T-helper 9 cell (primary cell): ENCODE measurements at places on chromosomes 13 and 19.

- DNase-seq = no peak
Measured at GRCh38 chr13:99687723-99688397, 186.6 kb downstream of the TM9SF2 start.

DNA sequence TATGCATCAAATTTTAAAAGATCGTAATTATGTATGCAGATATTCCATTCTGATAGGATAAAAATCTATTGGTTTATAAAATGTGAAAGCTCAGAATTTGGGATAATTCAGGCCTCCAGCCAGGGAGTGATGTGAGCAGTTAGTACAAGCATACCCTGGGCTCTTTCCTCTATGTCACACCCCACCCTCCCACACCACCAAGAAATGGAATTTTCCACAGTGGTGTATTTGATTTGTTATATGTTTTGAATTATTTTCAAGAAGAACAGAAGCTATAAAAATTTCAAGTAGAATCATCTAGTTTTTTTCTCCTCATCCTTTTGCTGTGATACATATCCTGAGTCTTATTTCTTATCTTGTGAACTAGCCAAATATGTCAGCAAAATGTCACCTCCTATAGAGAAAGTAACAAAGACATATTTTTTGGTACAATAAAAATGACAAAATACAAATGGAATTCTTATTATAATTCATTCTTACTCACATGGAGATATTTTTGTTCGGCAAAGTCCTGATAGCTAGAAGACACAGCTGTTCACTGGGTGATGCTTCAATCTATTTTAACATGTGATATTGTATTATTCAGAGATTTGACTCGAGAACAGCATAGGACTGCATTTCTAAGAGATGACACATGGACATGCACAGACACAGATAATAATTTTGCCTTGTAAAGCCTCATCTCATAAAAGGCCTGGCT is 61.2 kb upstream of the FRY start:
- no peak for DNase-seq

- no peak for DNase-seq
Measured at GRCh38 chr13:48297131-48297786, 6.3 kb upstream of the RB1 start.

DNA sequence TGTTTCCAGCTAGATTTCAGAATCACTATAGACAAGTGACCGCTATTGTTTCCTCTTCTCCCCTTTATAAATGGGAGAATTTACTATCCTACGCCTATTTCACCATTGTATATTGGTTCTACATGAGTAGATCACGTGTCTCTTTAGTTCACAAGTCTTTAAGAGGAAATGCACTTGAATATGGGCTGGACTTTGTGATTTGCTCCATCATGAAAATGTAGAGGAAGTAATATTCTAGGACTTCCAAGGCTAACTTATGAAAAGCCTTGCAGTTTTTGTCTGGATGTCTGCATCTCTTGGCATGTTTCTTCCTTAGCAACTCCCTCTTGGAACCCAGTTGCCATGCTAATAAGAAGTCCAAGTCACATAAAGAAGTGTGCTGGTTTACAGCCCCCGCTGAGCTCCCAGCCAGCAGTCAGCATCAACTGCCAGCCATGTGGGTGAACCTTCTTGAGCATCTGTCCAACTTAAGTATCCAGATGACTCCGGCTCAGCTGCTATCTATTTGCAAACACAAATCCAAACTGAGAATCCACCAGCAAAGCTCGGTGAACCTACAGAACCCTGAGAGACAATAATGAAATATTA is 4.8 kb upstream of the FBXL3 start:
- DNase-seq = no peak

DNA sequence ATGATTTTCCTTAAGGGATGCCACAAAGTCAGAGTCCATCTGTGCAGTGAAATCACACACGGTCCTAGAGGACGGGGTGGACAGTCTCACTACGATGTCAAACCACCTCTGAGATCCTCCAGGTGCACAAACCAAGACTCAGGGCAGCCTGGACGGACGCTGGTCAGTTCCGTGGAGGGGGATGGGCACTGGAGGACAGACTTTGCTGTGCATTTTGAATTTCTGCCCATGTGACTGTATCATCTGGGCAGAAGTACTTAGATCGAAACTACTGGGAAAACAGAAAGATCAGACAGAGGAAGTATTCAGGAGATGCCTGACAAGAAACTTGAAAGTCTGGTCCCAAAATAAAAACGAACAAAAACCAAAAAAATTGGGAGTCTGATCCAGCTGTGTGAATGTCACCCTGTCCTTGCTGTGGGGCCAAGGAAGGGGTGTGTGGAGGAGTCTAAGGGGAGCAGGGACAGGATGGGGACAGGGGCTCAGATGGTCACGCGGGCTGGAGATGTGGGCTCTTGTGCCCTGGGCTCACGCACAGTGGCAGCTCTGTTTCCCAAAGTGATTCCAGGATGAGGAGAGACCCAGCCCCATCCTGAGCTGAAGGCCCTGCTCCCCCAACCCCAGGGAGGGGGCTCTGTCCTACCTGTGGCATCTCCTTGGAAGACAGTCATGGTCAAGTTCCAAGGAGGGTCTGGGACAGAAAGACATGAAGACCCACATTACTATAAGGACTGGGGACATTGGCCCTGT is 1.5 kb downstream of the SIGLEC8 start:
- DNase-seq = no peak

GRCh38 chr19:2981898-2982297 is 4.5 kb downstream of the TLE6 start:
- no peak for DNase-seq

DNA sequence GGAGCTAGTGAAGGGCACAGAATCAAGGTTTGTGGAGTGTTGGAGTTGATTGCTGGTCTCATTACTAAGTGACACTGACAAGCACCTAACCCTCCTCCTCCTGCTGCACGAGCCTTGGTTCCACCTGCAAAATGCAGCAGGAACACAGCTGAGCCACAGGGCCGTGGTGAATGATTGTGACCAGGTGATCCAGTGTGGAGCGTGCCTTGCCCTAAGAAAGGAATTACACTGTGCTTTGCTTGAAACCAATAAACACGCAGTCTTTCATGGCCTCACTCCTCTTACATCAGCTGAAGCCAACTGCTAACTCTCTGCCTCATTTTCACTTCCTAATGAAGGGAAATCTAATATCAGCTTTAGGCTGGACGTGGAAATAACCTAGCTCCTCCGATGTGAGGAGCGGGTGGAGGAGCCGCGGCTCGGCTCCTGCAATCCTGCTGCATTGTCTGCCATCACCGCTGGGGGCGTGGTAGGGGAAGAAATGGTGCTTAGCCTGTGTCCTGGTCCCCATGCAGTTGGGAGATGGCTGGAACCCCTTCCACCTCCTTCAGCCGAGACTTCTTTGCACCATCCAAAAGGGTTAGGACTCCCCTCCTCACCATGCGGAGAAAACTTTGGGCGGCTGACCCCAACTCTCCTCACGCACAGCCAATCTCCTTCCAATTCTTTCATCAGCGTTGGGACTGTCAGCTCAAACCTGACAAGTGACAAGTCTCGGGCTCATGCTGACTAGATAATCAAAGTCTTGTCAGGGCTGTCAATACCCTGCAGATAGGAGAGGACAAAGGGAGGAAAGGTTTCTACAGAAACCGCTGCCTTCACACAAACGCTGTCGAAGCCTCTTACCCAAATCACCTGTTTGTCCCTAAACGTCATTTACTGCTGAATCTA is 427.9 kb downstream of the ZNF536 start:
- peak; percentile 6 for DNase-seq

- no peak for DNase-seq
Measured at GRCh38 chr19:55554302-55554701, 9.0 kb upstream of the SBK3 start.

- peak; percentile 90 for DNase-seq
Measured at GRCh38 chr19:16330368-16330801, 5.8 kb downstream of the KLF2 start.

DNA sequence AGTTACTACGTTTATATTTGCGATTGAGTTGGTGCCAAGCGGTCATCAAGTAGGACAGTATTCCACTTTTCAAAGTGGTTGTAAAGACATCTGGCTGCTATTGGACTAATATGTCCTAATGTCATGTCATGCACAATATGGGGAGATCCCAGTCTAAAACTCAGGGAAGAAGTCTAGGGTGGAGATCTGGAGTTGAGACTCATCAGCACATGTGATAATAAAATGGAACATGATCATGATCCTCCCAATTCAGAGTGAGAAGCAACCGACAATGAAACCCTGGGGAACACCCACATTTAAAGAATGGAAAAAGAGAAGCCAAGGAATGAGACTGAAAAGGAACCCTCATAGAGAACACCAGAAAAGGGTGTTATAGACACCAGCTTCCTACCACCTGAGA is 80.2 kb downstream of the USP12 start:
- no peak for DNase-seq

- DNase-seq = peak; percentile 31
Measured at GRCh38 chr19:49331616-49332055, 3.6 kb upstream of the CD37 start.

GRCh38 chr13:40876020-40876738 is 86.8 kb downstream of the SLC25A15 start:
- no peak for DNase-seq

DNA sequence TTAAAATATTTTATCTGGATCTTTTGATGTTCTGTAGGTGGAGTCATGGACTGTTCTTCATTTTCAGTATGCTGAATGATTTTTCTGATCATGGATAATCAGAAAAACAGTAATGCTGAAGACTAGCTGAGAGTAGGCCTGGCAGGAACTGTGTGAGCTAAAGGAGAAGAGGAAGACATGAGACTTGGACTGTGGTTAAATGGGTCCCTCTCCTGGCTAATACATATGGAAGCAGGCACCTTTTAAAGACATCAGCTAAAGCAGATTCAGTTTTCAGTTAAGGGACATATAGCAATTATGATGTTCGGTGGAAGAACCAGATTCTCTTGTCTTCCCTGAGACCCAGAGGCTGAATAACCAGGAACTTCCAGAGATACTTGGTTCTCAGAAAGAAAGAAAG is 169.4 kb downstream of the OLFM4 start:
- no peak for DNase-seq

DNA sequence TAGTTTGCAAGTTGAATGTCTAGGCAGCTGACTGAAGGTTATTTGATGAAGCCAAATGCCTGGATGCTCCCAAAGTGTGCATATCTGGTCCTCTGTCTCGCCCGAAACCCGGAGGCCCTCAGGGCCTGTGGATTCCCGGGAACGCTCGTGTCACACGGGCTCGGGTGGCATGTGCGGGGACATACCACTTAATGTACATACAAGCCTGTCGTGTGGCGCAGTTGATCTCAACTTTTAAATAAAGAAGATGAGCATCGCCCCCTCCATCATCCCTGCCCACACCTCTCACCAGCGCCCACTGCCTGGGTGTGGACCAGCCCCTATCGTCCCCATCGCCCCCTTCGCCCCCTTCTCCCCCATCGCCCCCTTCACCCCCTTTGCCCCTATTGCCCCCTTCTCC is 33.9 kb downstream of the ATP11A start:
- DNase-seq = no peak

- peak; percentile 34 for DNase-seq
Measured at GRCh38 chr19:12090807-12091206, 26.3 kb downstream of the ZNF844 start.

- DNase-seq = no peak
Measured at GRCh38 chr19:10433131-10433536, 12.8 kb downstream of the PDE4A start.

DNA sequence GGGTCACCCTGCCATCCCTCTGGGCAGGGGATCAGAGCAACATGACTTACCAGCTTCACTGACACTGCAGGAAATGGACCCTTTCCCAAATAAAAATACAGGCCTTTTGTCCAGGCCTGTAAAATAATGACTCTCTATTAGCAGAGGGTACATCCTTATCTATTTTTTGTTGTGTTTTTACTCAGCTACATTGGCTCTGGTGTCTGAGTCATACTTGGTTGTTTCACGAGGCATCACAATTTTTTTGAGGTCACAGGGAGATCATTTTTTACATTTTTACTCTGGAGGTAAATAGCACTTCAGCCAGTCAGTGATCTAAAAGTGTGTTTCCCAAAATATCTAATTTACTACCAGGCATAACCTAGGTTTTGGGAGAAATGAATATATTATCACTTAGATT is 6.9 kb upstream of the HTR2A start:
- DNase-seq = no peak

DNA sequence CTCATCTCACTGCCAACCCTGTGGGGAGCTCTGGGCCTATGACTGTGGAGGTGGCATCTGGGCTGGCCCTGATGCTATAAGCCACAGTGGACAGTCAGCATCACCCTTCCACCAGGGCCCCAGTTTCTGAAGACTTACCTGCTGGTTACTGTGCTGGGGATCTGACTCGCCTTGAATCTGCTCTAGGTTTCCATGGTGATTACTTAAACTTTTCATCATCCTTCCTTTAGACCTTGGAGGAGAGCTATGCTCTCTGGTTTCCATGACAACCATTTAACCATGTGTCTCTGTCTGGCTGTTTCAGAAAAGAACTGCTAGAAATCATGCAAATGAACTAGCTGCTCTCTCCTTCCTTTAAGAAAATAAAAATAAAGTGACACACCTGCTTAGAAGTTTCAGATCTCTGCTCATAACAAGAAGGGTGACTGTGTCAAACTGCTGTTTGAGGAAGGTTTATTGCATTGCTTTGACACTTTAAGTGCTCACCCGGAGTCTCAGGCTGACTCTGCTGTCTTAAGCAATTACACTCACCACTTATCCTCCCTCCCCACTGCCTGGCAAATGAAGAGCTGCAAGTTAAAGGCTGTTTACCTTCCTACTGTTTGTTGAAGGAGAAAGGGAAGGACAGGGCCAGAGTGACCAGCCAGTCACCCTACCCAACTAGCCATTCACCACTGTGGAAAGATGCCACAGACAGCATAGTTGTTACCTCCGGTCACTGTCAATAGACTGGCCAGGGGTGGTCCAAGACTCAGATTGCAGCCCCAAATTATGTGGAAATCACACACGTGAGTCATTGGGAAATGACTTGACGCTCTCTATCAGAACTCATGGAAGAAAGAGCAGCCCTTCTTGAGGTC is 87.6 kb downstream of the HSPH1 start:
- DNase-seq = no peak

- no peak for DNase-seq
Measured at GRCh38 chr19:3046698-3047495, 15.4 kb downstream of the TLE5 start.

- no peak for DNase-seq
Measured at GRCh38 chr13:42022796-42023493, 25.5 kb upstream of the DGKH start.
